ENCODE measurements at places on chromosomes 6 and 20.

GRCh38 chr6:116271149-116271708, 8.5 kb downstream of the TSPYL1 start:
- no peak for DNase-seq

DNA sequence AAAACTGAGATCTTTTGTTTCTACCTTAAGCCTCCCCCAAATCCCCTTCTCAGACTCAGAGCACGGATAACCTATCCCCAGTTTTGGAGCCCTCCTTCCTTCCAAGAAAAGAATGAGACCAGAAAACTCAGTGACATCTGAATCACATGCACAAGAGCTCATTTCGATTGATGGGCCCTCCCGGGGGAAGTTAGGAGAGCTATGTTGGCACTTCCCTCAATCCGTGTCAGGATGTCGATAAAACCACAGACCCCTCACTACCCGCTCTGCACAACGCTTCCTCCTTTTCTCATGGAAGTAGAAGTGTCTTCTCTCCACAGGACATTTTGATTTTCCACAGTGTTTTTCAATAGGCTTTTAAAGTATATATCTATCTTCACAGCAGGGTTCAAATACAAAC, 332.4 kb downstream of the HACE1 start:
- no peak for DNase-seq

DNA sequence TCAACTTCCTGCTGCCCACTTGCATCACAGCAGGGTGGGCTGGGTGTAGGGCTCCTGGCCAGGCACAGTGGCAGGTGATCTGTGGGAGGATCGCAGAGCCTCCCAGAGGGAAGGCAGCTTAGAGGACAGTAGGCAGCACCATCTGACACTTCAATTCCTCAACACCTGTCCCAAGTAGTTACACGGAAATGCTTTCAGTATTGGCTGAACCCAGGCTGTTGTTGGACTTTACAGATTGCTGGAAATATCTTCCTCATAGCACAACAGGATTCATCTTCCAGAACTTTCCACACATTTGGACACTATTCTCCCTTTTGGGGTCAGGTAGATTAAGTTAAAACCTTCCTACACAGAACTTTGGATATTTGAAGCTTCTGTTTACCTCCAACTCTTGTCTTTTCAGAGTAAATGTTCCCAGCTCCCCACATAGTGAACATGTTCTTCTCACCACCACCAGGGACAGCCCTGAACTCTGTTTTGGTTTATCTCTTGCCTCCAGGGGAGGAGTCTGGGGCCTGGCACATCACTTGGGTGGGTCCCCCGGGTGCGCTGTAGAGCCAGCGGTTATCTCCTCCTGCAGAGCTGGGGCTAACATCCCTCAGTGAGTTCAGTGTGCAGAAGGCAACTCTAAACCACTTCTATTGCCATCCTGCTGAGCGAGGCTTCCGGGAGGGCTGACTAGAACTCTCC, 3.5 kb upstream of the SLC22A2 start:
- no peak for DNase-seq

DNA sequence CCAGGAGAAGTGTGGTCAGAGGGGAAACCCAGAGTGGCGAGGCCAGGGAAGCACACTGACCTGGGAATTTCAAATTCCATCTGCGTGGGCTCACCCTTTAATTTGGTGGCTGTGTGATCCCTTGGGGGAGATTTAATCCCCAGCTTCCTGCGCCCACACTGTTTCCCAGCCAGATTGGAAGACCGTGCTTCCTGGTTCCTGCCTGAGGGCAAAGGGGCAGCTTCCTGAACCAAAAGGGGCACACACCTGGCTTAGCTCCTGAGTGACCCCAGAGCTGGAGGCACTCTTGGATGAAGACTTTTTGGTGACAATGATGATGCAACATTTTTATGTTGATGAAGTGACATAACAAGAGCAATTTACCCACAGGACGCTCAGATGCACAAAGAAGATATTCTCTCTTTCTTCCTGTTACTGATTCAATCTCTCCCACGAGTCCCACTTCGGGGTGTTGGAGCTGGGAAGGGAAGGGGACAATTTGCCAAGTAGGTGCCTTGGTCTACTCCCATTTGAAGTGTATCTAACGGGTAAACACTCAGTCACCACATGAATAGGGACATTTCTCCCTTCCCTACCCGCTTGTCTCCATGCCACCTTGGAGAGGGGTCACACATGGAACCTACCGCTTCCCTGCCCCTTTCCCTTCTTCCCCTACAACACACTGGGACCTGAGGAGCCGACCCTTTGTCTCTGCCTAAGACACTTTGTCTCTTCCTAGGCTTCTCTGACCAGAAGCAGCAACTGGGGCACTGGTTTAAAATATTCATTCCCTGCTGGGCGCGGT, 28.6 kb upstream of the CDKN1A start:
- DNase-seq: no peak

DNA sequence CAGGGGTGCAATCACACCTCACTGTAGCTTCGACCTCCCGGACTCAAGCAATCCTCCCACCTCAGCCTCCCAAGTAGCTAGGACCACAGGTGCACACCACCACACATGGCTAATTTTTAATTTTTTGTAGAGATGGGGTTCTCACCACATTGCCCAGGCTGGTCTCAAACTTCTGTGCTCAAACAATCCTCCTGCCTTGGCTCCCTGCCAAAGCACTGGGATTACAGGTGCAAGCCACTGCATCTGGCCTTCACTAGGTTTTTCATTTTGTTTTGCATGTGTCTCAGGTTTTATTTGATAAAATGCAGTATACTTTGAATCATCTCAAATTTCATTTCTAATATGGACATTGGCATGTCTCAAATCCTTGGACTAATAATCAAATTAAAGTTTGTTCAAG, 98.7 kb downstream of the SLC16A10 start:
- DNase-seq: no peak

DNA sequence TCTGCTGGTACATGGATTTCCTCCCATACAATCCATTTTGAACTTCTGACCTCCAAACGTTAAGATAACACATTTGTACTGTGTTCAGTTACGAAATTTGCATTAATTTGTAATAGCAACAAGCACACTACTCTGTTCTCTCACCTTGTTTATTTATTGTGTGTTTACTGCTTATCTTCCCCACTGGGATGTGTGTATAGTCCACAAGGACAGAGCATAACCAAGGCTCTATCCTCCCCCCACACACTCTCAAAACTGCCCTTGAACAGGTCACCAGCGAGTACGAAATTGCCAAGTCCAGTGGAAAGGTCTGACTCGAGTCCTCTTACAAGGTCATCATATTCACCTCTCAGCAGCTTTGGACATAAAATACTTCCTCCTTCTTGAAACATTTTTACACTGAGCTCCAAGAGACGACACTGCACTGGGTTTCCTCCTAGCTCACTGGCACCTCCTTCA, 18.6 kb downstream of the ADTRP start:
- DNase-seq: no peak

GRCh38 chr20:20455926-20456325, 88.0 kb downstream of the INSM1 start:
- DNase-seq: no peak

DNA sequence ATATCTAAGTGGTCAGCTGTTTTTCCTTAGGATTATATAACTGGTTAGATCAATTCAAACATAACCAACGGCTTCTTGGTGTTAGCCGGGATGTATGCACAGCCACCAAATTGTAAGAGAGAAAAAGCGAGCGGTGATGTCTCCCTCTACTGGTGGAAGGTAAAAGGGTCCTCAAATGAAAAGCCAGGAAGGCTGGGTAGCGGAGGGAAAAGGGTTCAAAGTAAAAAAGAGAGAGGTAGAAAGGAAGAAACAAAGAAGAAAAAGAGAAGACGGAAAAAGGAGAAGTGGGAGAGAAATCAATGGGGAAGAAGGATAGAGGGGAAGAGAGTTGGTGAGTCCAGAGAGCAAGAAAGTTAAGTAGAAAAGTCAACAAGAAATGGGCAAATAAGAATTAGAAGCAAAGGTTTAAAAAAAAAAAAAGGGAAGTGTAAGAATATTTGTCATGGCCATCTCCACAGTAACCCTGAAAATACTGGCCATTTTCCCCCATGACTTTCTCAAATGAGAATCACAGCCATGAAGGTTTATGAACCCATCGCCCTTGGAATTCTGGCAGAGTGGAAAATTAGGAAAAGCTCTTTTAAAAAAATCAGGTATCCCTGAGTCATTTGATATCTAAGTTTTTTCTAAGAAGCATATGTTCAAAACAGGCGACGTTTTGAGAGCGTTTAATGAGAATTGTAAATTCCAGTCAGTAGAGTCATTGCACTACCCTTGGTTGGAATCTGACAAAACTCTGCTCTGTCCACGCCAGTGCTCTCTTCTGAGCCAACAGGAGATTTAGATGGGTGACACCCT, 155.6 kb upstream of the SNX9 start:
- DNase-seq: no peak

GRCh38 chr6:72969666-72970065, 255.6 kb downstream of the KHDC1L start:
- no peak for DNase-seq

DNA sequence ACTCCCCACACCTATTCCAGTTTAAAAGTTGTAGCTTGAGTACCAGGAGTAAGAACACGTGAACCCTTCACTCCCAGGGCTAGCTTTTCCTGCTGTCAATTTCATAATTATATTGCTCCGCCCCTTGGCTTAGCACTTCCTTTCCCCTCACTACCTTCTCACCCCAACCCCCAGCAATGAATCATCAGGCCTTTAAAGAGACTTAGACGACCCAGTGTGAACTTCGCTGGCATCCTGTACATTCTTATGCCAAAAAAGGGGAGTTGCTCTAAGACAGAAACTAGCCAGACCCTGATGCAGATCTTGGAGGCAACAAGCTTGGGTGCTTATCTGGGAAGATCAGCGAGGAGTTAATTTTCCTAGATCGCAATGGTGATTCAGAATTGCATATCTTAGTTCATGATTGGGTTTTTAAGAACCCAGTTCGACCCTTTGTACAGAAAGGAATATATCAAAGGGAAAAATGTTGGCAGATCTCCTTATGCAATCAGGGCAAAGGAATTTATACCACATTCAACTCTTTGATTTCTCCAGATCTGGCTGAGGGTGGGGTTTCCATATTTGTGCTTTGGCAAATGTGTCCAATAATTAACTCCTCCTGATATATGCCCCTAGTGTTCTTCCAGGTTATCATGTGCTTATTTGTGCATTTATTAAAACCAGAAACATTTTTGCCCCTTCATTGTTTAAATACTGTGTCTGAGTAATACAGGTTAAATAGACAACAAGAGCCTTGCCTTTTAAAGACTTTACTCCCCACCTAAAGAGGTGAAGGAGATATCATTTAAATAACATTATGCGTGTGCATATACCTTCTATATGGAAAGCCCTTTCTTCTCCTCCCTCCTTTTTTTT, 8.1 kb upstream of the ATXN1 start:
- peak; percentile 26 for DNase-seq

GRCh38 chr6:139713900-139714506, 339.6 kb upstream of the CITED2 start:
- no peak for DNase-seq

DNA sequence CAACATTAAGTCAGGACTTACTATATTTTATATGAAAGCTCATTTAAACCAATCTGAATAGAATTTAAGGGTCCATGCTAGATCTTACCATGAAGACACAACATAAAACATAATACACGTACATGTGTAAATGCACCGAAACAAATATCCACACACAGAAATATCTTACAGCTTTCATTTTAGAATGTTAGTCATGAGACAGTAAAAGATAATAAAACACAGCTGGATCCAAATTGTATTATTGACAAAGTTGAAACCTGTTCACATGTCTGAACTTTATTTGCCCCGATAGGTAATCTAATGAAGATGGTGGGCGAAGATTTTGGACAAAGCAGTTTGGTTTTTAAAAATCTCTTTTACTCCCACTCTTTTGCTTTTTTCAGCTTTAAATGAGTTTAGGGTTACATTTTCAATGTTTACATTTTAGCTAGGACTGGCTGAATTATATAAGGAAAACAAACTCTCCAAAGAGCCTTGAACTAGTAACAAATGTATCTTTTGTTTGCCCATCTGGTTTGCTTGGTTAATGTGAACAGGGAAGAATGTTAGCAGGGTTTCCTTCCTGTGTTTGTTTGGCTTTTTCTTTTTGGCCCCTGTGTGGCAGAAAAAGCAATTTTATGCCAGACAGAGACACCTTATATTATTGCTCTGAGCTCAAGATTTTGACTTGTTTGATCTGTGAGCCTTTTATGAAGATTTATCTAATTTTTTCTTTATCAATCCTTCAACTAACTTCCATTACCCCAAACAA, 5.1 kb upstream of the TMEM181 start:
- DNase-seq: no peak

- DNase-seq: no peak
Observed at GRCh38 chr6:1972962-1973361, 272.4 kb downstream of the GMDS start.

- DNase-seq: no peak
Observed at GRCh38 chr6:150949526-150949925, 84.0 kb downstream of the MTHFD1L start.

DNA sequence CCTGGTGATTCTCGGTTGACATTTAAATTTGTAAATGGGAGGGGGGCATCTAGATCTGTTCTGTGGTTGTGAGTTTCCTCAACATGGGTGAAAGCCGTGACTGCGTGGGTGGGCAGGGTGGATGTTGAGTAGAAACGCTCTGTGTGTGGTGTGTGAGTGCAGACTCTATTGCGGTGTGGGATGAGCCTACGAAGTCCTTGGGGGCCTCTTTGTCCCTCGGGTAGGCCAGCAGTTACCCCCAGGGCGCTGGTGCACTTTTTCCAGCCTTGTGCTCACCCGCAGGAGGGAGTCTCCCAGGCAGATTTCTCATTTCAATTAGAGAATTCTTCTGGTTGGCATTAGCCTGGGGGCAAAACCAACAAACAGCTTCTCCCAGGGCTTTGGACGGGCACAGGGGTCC, 10.6 kb downstream of the TOX2 start:
- DNase-seq: no peak

- no peak for DNase-seq
Observed at GRCh38 chr6:116827561-116828240, 1.2 kb downstream of the GPRC6A start.

DNA sequence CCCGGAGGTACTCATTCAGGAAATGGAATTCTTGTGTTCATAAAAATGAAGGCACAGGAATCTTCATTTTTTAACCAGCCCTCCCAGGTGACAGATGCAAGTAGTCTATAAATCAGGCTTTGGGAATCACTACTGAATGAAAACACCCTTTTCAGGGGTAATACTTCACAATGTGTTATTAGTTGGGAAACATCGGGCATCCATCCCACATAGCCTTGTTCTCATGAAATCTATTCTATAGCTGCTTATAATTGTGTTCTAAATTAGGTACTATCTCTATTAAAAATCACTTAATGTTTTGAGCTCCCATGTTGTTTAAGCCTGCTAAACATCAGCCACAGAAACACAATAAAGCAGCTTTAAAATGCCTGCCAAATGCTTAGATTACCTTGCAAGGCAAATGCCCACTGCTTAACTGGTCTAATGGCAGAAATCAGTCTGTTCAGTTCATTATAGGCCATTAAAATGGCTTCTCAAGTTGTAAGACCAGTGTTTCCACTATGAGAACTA, 94.9 kb downstream of the L3MBTL3 start:
- no peak for DNase-seq

- no peak for DNase-seq
Observed at GRCh38 chr6:132207991-132208390, 193.3 kb downstream of the MOXD1 start.

GRCh38 chr6:16450821-16451220, 212.4 kb downstream of the GMPR start:
- no peak for DNase-seq

- DNase-seq: no peak
Observed at GRCh38 chr20:61045876-61046585, 206.0 kb upstream of the CDH4 start.

- DNase-seq: no peak
Observed at GRCh38 chr20:59334651-59335300, 34.4 kb downstream of the EDN3 start.

GRCh38 chr6:45021676-45022075, 306.5 kb upstream of the RUNX2 start:
- no peak for DNase-seq

Measured in activated CD4-positive, CD25-positive, alpha-beta regulatory T cell (primary cell).